ENCODE measurements at places on chromosomes 4 and X.

DNA sequence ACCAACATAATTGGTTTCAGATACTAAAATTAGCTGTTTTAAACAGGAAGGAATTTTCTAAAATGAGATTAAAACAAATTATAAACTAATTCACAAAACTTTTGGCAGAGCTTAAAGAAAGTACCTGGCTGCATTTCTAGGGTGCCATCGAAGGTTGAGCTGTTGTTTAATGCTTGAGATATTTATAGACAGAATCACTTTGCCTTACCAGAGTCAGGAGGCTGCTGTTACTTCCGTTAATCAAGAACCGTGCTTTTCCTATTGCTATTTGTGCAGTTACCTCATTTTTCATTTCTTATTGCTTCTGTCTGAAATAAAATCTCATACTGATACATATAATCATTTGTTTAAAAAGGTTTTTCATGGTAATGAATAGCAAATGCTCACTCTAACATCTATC is 242.9 kb downstream of the TECRL start:
- DNase-seq: no peak

DNA sequence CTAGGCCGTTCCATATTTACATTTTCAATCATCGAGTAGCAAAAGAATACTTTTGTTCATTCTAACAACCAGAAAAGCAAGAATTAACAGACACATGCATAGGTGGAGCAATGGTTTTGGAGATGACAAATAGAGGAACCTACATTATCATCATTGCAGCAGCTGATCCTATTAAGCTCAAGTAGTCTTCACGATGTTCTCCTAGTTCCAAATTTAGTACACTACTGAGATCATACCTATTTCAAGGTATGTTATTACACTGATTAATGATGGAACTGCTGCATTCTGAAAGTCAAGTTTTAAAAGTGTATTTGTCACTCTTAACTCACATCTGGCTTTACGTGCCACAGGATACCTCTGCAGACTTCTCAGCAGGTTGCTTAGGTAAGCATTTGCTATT is 87.4 kb downstream of the ADGRA3 start:
- no peak for DNase-seq

DNA sequence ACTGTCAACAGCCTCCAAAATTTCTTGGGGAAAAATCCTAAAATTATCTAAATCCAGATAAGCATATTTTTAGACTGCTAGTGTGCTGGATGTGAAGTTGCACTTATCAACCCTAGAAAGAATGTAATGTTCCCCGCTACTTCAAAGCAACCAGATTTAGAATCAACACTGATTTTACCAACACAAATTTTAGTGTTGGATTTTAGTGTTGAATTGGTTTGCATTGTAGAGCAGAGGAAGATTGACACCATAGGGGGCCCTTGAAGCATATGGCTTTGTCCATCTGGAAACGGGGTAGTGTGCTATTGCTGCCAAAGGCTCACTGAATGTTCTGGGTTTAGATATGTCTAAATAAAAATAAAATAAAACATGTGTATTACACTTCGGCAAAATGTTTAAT is 126.3 kb upstream of the EMCN start:
- DNase-seq: no peak

GRCh38 chr4:89119836-89120235 is 8.5 kb downstream of the TIGD2 start:
- DNase-seq: no peak

DNA sequence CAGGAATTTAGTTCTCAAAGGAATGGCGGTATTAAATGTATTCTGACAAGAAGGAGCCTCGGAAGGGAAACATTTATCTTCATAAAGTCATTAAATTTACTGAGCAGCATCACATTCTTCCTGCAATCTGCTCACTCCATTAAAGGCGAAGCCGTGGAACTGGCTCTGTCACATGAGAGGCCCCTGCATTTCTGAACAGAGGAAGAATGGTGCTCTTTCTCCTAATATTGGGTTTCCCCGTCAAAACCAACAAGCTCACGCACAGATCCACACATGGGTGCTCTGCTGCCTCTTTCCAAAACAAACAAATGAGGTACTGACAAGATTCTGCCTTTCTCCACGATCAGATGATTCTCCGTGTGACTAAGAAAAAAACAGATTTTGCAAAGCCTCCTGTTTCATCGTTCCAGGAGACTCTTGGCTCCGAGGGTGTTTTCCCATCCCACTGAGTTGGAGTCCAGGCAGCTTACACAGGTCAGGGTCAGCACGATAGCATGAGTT is 191.2 kb downstream of the IDS start:
- no peak for DNase-seq

DNA sequence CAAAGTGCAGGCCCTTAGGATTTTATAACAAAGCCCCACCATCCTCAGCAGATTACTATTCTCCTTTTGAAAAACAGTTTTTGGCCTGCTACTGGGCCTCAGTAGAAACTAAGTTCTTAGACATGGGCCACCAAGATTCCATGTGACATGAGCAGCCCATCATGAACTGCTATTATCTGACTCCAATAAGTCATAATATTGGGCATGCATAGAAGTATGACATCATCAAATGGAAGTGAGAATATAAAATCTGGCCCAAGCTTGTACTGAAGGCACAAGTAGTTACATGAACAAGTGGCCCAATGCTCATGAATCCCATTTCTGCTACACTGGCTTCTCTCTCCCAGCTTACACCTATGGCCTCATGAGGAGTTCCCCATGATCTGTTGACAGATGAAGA is 404.8 kb downstream of the EPHA5 start:
- DNase-seq: no peak

DNA sequence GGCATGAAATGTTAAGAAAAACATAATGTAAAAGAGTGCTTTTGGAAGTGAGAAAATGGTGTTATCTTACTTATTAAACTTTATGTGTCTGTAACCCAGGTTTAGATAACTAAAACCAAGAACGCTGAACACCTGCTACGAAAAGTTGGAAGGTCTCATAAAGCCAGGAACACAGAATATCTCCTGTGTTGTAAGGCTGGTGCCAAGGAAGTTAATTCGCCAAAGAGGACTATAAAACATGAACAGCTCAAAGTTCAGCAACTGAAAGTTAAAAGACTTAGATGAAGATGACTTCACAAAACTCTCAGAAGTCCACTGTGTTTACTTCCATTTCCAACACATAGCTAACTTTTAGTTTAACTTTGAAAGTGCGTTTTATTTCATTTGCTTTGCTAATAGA is 54.3 kb downstream of the GPRIN3 start:
- no peak for DNase-seq

GRCh38 chr4:145619639-145619996 is 433 bp downstream of the MMAA start:
- DNase-seq: peak; percentile 78

GRCh38 chrX:21757960-21758359 is at the start of gene SMPX:
SMPX (minus strand) TSS chrX:21758116; CDS start chrX:21754290, 3,826 bp downstream.
- DNase-seq: no peak

DNA sequence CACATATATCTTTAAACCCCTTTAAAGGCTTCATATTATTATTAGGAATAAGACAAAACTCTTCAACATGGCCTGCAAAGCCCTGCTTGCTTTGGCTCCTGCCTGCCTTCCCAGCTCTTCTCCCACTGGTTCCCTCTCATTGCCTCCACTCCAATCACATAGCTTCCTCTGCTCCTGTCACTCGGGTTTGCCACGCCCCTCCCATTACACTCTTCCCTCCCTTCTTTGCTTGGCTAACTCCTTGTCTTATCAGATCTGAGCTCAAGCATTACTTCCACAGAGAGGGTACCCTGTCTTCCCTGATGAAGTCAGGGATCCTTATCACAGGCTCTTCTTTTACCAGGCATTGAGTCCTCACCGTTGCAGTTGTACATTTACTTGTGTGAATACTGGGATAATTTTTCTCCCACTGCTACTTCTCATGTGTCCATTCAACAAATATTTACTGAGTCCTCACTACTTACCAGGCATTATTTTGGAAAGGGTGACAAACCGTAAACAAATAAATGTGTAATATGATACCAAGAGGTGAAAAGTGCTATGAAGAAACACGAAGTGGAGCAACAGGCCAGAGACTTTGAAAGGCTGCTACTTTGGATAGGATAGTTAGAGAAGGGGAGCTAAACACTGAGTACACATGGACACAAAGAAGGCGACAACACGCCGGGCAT is 3.2 kb upstream of the VGLL1 start:
- no peak for DNase-seq

GRCh38 chr4:114488301-114488982 is 110.2 kb upstream of the UGT8 start:
- DNase-seq: no peak

DNA sequence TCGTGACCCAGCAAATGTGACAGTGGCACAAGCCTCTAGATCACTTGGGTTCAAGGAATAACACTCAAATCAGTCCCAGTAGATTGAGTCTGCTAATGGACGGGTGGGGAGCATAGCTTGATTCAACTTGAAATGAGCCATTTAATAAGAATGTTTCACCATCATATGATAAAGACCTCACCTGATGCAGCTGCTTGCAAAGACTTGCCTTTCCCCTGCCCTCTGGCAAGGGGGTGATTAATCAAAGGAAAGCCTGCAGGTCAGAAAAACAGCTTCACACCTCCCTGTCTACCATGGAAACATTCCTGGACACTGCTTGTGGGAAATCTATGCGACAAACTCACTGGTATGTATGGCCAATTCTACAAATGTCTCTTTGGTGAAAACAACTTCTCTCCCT is 54.5 kb downstream of the CD99L2 start:
- no peak for DNase-seq

GRCh38 chr4:90165883-90166282 is 38.7 kb downstream of the CCSER1 start:
- no peak for DNase-seq

DNA sequence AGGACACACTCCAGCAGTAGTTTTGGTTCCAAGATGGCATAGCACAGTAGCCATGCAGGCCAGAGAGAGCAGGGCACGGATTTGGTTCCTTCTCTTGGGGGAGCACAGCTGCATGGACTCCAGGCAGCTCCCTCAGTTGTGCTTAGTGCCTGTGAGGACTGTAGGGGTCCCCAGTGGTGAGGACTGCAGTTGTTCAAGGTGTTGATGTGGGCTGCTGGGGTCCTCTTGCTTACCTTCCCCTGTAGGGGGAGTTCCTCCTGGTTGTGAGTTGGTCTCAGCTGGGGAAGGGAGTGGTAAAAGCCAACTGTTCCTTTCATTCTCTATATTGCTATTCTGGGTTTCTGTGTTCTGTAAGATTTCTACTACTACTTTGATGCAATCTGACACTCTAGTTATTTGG is 606.5 kb downstream of the MAGEB5 start:
- DNase-seq: no peak

DNA sequence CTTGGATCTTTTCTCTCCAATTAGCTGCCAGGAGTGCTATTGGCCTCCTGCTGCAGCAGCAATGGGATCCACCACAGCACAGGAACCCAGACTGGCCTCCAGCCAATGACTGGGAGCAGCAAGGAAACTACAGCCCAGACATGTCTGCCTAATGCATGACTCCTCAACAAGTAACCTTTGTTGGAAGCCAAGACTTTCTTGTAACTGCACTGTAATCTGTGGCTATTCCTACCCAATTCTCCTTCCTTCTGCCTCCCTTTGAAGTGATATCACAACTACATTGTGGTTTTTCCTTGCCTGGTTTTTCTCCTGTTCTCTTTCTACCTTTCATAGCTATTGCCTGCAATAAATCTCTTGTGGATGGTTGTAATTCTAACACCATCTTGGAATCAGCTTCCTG is 39.8 kb downstream of the SNCA start:
- DNase-seq: no peak

GRCh38 chrX:9436812-9437211 is 28.0 kb upstream of the TBL1X start:
- DNase-seq: no peak

DNA sequence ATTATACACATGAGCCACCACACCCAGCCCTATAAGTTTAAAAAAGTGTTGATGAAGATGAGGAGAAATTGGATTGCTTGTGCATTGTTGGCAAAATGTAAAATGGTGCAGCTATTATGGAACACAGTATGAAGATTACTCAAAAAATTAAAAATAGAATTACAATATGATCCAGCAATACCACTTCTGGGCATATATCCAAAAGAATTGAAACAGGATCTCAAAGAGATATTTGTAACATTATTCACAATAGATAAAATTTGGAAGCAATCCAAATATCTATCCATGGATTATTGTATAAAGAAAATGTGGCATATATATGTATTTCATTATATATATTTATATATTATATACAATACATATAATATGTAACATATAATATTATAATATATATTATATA is 515.6 kb upstream of the GNPDA2 start:
- no peak for DNase-seq

DNA sequence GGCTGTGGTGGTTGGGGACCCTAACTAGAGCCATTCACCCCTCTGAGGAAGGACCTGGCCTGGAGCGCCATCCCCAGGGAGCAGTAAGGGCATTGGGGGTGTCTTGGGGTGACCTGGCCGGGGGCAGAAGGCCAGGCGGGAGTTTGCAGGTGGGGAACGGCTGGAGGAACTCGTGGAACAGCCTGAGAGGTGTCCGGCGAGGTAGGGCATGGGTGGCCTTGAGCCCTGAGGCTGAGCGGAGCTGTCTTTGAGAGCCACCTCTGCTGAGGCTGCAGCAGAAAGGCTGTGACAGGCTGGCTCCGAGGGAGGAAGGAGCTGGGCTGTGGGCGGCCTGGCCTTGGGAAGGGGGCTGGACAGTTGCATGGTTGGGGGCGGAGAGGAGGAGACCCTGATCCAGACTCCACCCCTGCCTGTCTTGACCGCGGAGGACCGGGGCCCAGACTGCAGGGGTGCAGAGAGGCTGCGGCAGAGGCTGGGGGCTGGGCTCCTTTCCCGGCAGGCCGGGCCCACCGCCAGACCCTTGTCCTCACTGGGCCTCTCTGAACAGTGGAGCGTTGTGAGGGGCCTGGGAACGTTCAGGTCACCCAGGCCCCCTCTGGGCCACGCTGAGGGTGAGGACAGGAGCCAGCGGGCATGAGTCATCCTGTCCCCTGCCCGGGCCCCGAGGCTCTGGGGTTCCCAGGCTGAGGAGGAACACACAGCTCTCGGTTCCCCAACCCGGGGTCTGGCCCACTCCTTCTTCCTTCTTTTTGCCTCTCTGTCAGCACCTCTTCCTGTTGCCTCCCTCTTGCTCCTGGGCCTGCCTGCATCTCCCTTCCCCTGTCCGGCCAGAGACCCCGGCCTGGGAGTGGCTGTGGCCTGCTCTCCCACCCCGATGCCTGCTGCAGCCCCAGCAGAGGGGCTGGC is 8.1 kb downstream of the SH3BP2 start:
- DNase-seq: no peak

GRCh38 chrX:9164533-9165426 is 130.9 kb upstream of the FAM9B start:
- peak; percentile 21 for DNase-seq

GRCh38 chr4:187016101-187016500 is 292.4 kb upstream of the FAT1 start:
- DNase-seq: no peak

DNA sequence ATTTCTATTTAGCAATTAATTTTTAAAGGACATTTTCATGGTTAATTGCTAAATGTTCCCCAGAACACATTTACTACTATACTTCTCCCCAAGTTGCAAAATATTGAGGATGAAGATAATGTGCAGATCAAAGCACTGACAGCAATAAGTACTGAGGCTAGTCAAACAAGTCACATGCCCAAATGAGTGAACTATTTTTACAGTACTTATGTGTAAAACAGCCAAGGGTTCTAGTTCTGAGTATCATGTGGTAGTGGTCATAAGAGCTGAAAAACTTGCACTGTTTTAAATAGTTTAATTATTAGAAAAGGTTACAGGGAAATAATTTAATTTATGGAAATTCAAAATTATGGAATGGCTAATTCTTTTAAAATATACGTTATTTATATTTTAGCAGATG is 3.8 kb downstream of the GALNTL6 start:
- no peak for DNase-seq
